ENCODE measurements at places on chromosomes 1 and 21.
A peak's percentile ranks its signal among the peaks of the same experiment; 100 is the strongest.

DNA sequence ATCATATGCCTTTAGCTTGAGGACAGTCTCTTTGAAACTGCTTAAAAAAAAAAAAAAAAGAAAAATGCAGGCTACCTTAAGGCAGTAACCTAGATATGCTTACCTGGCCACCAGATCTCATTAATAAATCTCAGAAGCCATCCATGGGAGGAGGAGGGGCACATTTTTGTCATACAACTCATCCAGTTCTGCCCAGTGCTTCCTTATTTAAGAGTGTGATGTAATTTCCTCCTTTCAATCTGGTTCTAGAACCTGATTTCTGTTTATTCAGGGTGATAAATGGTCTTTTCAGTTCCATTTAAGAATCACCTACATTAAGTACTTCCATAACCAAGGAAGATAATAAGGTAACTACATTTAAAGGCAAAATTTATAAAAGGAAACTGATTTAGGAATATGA, 6.1 kb downstream of the ERRFI1 start:
- peak; percentile 74 for DNase-seq

DNA sequence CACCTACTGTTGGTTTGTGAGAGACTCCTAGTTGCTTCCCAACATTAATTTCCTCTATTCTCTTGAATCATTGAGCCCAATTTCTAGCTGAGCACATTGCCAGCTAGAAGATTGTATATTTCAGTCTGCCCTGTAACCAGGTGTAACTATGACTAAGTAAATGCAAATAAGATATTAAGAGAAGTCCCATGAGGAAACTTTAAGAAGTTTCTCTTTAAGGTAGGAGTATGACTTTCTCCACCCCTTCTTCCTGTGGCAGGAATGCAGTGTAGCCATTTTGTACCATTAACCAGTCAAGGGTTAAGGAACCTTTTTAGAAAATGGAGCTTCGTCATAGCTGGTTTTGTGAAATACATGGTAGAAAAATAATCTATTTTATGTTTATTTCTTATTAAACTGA, 534.2 kb upstream of the RGS18 start:
- DNase-seq, result no peak

- no peak for DNase-seq
Measured at GRCh38 chr1:36942148-36942547, 92.2 kb downstream of the GRIK3 start.

GRCh38 chr1:38061290-38061689, 14.7 kb upstream of the POU3F1 start:
- DNase-seq, result no peak
